ENCODE measurements at places on chromosomes 11 and 22.

DNA sequence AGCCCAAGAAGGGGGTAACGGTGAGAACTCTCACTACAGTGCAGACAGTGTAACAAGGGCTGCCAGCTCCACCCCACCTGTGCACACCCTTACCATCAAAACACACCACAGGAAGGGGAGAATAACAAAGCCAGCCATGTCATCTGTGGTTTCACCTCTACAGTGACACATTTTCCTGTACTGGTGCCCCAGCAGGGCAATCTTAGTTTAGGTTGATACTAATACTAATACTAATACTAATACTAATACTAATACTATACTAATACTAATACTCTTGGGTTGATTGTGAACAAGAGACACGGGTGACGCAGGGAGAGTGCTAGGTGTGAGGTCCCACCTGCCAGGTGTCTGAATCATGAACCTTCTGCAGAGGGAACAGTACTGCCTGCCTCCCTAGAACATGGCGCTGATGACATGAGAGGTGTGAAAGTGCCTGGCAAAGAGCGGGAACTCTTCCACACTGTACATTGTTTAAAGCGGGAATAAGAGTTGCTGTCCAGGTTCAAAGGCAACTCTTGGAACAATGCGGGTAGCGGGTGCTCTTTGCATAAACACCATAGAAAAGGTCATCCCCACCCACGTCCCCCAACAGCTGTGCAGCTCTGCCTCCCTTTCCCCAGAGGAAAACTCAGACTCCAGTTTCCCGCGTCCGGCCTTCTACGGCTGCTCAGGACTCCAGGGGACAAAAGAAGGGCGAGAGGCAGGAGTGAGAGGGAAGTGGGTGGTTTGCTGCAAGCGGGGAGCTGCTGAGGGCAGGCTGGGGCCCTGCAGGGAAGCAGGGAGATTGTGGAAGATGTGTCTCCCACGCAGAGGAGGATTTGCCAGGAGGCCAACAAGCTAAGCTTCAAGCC, 25.0 kb upstream of the TMPRSS4 start:
- peak overlapping the region; percentile 90 for H3K27ac ChIP-seq
- H3K4me1 ChIP-seq: peaks cover 61% of the 10 kb centered on the region
- H3K27me3 ChIP-seq: peaks cover 4% of the 10 kb centered on the region
- H3K4me3 ChIP-seq: peak overlapping the region; percentile 83

GRCh38 chr11:117562136-117562535, 234.5 kb downstream of the CEP164 start:
- H3K4me1 ChIP-seq: no peaks in the 10 kb centered on the region
- peaks cover 7% of the 10 kb centered on the region for H3K27me3 ChIP-seq
- H3K4me3 ChIP-seq: no peak overlapping the region
- no peak for DNase-seq
- H3K27ac ChIP-seq: no peak overlapping the region
- no peaks in the 10 kb centered on the region for H3K36me3 ChIP-seq

DNA sequence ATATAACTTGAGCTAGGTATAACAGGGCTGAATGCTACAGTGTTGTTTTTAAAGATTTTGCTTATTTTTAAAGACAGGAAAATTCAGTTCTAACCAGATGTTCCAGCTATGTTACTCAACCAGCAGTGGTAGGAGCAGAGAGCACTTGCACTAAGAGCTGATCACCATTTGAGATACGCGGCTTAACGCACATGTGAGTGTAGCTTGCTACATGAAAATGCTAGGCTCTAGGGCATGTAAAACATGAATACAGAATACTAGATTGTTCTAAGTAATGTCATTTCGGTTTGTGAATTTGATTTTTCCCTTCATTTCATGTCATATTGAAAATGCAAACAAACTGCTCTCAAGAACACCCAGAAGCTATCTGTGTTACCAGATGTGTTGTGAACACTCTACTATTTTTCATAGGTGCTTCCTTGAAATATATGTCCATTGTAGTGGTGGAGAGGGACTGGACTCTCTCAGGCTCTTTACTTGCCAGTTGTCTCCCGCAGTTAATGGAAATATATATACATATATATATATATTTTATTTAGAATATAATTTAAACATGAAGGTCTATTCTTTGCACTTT, 10.8 kb upstream of the TECTA start:
- no peaks in the 10 kb centered on the region for H3K27me3 ChIP-seq
- peaks cover 35% of the 10 kb centered on the region for H3K36me3 ChIP-seq
- H3K27ac ChIP-seq: no peak overlapping the region
- no peak overlapping the region for H3K4me3 ChIP-seq
- H3K4me1 ChIP-seq: no peaks in the 10 kb centered on the region

- H3K27ac ChIP-seq: no peak overlapping the region
- no peaks in the 10 kb centered on the region for H3K27me3 ChIP-seq
- no peaks in the 10 kb centered on the region for H3K4me1 ChIP-seq
- no peak overlapping the region for H3K4me3 ChIP-seq
- no peaks in the 10 kb centered on the region for H3K36me3 ChIP-seq
- DNase-seq: no peak
These were observed 618.8 kb downstream of the TBC1D22A start for GRCh38 chr22:47381240-47381639.

DNA sequence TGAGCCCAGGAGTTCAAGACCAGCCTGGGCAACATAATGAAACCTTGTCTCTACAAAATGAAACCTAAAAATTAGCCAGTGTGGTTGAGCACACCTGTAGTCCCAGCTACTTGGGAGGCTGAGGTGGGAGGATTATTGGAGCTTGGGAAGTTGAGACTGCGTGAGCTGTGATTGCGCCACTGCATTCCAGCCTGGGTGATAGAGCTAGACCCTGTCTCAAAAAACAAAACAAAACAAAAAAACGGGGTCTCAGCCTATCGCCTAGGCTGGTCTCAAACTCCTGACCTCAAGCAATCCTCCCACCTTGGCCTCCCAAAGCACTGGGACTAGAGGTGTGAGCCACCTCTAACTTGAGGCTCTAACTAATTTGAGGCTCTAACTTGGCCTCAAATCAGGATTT, 13.6 kb downstream of the PPIL2 start:
- H3K4me3 ChIP-seq: no peak overlapping the region
- H3K36me3 ChIP-seq: peaks cover 12% of the 10 kb centered on the region
- H3K27me3 ChIP-seq: peaks cover 7% of the 10 kb centered on the region
- H3K4me1 ChIP-seq: peaks cover 48% of the 10 kb centered on the region
- no peak overlapping the region for H3K27ac ChIP-seq
- DNase-seq: no peak

Measured in immature natural killer cell (primary cell).